GM10248 (cell line): ENCODE measurements at places on chromosomes 5 and 9.

- DNase-seq: peak; percentile 84
Observed at GRCh38 chr5:132674671-132675506, 1.1 kb downstream of the IL4 start.

DNA sequence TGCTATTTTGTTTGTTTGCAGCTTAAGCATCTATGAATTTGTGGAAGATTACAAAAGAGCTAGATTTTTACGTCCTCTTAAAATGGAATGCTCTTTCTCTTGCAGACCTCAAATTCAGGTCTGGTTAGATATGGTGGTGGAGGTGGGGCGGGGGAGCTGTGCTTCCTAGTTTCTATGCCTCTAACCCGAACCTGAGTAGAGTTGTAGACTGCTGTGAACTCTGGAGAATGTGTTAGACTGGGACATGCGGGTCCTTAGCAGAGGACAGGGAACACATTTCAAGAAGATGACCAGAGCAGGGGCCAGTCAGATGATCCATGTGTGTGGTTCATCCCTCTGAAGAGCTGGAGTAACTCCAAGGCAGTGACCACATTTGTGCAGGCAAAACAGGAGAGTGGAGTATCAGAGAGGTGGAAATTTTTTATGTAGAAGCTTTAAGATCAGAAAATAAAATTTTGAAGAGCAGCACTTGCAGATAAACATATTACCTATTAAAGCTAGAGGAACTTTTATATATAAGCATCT is 154.9 kb downstream of the FAM174A start:
- DNase-seq: no peak

DNA sequence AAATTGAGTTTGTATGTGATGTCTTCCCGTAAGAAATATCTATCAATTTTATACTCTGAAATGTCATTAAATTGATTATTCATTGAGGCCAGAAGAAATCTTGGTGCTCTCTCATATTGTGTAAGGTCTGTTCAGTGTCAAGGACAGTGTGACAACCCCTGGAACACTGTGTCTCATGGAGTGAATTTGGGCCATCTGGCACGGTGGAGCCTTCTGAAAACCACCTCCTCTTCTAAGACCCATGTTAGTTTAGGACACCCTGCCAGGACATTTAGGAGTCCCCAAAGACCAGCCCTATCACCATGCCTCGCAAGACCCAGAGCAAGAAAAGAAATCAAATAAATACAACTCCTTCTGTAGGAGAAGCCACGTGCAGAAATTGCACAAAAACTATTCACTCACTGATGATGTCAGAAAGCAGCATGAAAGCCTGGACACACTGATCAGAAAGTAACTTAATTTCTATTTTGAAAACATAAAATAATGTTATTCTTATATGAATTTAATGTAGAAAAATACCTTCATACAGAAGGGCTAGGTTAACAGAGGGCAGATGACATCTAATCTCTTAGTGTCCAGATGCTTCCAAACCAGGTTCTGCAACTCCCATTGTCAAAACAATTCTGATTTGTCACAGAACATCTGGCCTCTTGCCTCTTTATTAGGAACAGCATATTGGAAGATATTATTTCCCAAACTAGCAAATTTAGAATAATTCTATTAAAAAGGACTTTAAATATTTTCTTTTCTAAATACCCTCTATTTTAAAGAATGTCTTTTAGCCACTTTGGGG is 298.8 kb downstream of the NR2F1-AS1 start:
- DNase-seq: no peak

DNA sequence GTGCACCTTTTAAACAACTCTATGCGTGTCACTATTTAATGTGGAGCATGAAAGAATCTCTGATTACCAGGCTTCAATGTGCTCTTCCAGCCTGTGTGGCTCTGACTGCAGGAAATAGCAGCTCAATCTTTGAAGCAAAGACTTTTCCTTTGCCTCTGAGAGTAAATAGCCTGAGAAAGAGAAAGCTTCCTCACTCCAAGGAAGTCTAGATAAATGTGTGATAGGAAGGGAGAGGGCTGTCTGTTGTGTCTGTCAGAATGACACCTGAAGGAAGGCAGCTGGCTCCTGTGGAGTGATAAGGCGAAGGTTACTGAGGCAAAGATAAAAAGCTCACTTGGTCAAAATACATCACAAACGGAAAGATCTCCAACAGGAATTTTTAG is 205.3 kb upstream of the HAPLN1 start:
- DNase-seq: no peak

DNA sequence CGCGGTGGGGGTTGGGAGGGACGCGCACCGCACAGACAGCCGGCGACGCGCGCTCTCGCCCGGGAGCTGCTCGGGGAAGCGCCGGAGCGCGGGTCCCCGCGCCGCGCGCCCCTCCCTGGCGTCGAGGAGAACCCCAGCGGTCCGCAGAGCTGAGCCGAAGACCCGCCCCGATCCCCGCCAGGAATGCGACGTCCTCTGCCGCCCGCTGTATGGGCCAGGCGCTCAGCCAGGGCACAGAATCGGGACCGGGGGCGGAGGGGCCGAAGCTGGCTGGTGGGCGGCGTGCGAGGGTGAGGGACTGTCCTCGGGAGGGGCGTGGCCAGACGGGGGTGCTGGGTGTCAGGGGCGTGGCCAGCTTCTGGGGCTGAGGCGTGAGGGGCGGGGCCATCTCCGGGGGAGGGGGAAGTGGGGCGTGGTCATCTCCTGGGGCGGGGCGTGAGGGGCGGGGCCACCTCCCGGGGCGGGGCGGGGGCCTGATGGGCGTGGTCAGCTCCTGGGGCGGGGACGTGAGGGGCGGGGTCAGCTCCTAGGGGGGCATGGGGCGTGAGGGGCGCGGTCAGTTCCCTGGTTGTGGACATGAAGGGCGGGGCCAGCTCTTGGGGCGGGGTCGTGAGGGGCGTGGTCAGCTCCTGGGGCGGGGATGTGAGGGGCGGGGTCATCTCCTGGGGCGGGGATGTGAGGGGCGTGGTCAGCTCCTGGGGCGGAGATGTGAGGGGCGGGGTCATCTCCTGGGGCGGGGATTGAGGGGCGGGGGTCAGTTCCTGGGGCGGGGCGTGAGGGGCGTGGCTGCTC is 965 bp downstream of the PTGDS start:
- DNase-seq: peak; percentile 81

DNA sequence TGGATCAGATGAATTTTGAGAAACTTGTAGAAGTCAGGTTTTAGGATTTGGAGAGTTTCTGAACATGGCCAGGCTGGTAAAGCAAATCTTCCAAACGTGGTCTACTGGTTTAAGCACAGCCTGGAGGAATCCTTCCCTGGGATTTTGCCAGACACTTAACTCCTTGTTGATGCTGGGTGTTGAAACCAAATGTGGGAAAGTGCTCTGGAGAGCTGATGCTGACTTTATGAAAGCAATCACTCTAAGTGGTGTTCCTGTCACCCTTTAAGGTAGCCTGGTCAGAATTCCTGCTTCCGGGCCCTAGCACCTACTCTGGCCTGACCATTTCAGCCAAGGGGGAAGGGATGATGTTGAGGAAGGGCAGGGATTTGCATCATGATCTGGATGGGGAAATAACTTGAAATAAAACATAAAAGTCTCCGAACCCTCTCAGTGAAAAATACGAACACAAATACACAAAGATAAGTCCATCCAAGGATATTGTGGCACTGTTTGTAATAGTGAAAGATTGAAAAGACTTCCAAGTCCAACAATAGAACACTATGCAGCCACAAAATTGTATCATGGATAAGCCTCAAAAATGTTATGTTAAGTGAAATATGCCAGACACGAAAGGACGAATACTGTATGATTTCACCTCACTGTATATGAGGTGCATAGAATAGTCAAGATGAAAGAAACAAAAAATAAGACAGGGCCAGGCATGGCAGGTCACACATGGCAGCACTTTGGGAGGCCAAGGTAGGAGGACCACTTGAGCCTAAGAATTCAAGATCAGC is 57.7 kb downstream of the PDE6A start:
- no peak for DNase-seq

- no peak for DNase-seq
Observed at GRCh38 chr9:26950521-26950920, 3.5 kb upstream of the PLAA start.

DNA sequence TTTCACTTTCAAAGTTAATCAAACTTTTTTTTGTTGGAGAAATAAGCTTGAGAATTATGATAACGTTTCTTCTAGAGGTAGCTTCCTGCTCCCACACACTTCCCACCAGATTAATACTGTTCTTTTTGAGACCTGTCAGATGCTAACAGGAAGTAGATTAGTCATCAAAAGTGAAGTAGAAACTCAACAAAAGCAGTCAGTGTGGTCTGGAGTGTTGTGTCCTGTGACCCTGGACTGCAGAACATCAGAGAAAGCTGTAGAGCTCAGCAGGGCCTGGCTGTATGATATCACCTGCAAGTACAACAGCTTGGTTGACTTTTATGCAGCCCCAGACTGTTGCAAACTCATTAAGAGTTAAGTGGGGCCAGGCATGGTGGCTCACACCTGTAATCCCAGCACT is 495.7 kb upstream of the CYLC2 start:
- peak; percentile 17 for DNase-seq

- DNase-seq: no peak
Observed at GRCh38 chr9:83472764-83473163, 65.4 kb downstream of the FRMD3 start.

- DNase-seq: no peak
Observed at GRCh38 chr5:177593511-177593910, 1.5 kb downstream of the TMED9 start.

DNA sequence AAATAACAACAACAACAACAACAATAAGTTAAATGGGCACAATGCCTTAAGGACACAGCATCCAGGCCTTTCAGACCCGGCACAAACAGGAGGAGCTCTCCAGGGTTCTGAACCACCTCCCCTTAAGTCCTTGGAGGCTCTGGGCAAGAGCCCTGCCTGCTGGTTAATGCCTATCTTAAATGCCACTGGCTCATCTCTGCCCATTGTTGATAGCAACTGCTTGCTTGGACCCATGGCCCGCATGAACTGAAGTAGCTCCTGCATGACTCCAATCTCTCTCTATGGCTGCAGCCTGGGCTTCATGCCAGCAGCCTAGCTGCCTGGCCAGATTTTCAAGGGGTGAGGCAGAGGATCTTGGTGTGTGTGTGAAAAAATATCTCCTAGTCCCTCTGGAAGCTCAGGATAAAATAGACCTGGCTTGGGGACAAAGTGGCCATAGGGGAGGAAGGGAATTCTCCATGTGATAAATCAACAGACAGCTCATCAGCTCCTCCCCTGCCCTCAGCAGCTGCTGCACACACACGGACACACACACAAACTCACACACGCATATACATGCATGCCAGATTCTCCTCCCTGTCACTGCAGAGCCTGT is 27.4 kb downstream of the FAM219A start:
- DNase-seq: peak; percentile 35

DNA sequence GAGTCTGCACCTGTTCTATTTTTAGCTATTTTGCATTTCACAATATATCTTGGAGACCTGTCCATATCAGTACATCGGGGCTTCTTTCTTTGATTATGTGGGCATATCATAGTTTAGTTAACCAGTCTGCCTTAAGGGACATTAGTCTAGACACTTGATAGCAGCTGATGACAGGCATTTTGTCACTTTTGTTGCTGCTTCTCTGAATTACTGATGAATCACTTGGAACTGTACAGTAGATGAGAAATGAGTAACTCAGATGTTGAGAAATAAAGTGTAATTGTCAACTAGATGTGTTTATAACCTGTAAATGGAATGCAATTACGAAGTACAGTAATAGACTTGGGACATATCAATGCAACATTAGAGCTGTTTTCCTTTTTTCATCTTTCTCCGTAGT is 7.1 kb downstream of the ZFP2 start:
- DNase-seq: no peak

DNA sequence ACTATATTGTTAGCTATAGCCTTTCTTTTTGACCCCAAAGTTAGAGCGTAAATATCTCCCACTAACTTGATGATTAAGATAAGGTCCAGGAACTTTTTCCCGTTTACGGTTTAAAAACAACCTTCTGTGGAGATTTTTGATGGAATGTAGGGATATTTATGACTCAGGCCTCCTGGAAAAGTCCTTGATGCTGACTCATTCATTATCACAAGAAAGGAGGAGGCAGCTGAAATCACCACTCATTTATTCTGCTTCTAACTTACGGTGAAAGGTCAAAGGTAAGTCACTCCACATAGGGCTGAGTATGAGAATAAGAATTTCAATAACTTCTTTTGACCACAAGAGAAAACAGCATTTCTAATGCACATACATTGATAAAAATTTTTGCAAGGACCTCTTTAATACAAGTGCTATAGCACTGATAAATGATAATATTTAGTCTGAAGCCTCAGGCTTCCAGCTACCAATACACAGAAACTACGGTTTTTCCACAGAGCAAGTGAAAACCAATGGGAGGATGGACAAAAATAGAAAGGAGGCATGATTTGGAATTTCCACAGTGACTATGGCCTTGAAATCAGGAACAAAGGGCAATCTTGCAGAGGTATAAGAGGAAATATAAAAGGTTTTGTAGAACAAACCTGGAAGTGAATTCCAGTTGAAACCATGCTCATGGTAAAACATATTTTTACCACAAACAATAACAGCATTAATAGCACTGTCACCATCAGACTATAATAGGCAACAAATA is 146.5 kb downstream of the PPP2R2B start:
- no peak for DNase-seq

DNA sequence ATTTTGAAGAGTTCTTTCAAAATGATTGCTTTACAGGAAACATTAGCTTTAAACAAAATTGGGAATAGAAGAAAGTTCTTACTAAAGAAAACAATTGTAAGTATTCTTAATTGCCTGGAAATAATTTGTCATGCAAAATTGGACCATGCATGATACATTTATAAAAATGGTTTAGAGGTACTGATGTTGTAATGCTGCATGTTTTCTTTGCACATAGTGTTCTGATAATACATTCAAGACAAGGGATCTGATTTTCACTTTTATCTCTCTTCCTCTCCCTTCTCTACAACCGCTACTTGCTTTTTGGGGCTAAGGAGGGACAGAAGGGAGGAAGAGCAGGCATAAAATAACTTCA is 211.6 kb upstream of the MPDZ start:
- no peak for DNase-seq

DNA sequence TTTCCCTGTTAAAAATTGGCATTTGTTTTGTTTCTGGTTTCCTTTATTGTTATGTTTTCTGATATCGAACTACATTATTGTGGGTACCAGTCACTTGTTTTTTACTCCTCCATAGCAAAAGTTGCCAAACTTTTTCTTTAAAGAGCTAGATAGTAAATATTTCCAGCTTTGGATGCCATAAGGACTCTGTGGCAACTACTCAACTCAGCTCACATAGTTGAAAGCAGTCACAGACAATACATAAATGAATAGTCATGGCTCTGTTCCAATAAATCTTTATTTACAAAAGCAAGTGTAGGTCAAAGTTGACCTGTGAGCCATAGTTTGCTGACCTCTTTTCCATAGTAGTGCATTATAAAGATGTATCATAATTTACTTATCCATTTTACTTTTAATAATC is 305.0 kb downstream of the RASEF start:
- DNase-seq: no peak

DNA sequence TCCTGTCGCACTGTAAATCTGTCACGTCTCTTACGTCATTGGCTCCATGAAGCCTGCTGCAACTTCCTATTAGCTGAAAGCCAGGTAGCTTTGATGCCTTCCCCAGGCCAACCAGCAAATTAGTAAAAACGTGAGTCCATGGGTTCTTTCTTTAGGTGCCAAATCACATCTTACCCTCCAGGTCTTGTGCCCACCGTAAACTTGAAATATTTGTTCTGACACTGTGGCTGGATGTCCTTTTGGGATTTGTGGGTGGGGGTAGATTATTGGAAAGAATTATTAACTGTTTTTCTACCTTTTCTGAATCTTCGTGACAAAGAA is 172.8 kb downstream of the NR3C1 start:
- DNase-seq: no peak
